Stimulated activated naive CD4-positive, alpha-beta T cell (primary cell): ENCODE measurements at places on chromosomes 1 and 21.

GRCh38 chr1:167756730-167757405, 35.1 kb downstream of the MPZL1 start:
- no peak for DNase-seq

- no peak for DNase-seq
Observed at GRCh38 chr1:43238085-43238484, 31.7 kb upstream of the TMEM125 start.

- no peak for DNase-seq
Observed at GRCh38 chr1:43549921-43550597, 19.4 kb downstream of the PTPRF start.

DNA sequence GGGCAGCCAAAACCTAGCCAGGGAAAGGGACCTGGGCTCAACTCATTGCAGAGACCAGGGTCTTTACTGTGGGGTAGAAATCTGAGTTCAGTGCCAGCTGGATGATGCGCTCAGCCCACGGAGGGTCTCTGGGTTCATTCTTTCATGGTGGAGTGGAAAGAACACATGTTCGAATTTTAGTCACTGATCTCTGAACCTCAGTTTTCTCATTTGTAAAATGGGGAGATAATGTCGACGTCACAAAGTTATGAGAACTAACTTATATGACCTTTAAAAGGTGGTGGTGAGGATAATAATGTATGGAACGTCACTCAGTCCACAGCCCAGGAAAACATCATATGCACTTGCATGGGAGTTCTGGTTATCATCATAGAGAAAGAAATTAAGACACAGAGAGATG, 1.2 kb upstream of the TAL1 start:
- DNase-seq, result no peak

GRCh38 chr21:41686664-41687063, 80.2 kb downstream of the RIPK4 start:
- DNase-seq, result no peak

GRCh38 chr1:175408986-175409385, 216.4 kb upstream of the KIAA0040 start:
- no peak for DNase-seq

GRCh38 chr1:114075546-114076242, 78.0 kb downstream of the SYT6 start:
- DNase-seq, result no peak

GRCh38 chr1:201605385-201606010, 66.6 kb downstream of the NAV1 start:
- DNase-seq, result no peak

GRCh38 chr21:41953249-41953830, 478 bp downstream of the C2CD2 start:
- no peak for DNase-seq

GRCh38 chr1:33322870-33323585, 2.1 kb upstream of the A3GALT2 start:
- no peak for DNase-seq

GRCh38 chr1:76070538-76070937, 4.0 kb upstream of the ST6GALNAC3 start:
- no peak for DNase-seq

DNA sequence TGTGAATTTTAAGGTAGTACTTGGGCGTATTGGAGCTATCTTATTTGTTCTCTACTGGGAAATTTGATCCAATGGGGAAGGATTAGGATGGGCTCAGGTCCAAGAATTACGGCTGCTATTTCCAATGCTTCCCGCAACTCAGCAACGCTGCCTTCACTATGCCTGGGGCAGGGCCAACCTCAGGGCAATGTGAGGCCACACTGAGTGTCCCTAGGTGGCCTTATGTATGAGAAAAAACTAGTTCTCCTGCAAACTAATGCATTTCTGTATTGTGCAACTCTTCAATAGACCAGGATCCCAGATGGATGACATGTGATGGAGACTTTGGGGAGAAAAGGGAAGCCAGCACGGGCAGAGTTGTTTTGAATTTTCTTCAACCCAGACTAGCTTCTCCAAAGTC, 168.1 kb downstream of the DUSP10 start:
- DNase-seq, result no peak

DNA sequence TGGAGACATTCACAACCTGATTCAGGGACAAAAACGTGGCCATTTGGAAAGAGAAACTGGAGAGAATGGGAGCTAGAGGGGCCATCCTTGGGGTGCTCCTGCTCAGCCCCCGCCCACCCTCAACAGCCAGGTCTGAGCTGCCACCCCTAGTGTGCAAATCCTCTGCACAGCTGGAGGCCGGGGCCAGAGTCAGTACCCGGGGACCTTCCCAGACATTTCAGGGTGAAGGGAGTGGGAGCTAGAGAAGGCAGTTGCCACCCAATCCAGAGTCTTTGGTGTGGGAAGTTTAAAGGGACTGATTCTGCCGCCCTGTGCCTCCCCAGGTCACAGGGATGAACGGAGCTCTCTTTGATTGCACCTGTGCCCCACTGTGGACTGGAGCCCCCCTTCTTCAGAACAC, 397.4 kb downstream of the MATN1 start:
- no peak for DNase-seq

DNA sequence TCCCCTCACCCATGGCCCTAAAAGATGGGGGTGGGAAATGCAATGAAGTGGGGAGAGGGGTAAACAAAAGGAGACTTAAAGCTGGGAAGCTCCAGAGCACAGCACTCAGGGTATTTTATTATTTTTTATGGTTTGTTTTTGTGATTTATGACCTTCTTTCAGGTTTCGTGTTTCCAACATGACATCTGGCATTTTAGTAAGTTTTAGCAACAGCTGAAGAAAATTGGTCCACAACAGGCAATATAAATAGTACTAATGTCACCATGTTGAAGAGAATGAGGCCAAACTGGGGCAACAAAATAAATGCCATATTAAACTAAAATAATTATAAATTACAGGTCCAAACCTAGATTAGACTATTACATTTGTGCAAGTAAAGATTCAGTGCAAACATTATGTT, 56.3 kb downstream of the TBX15 start:
- DNase-seq, result no peak

GRCh38 chr1:159197561-159198557, 6.8 kb upstream of the ACKR1 start:
- DNase-seq, result no peak
